ENCODE measurements at places on chromosomes 3 and 15. TPM values are rescaled to one million over a fixed set of nuclear protein-coding genes. Genes with fewer than 3 reads are reported as not detected.

RTF1 gene
- 37.2 TPM for total RNA-seq

LXN gene
- total RNA-seq = 5.0 TPM

ALAS1 gene
- total RNA-seq = 34.6 TPM

HIGD2B gene
- not detected for total RNA-seq

CTXND1 gene
- 7.3 TPM for total RNA-seq

SEMA3F gene
- total RNA-seq = 8.2 TPM

EFHB gene
- 0.64 TPM for total RNA-seq

ARL14 gene
- total RNA-seq = not detected

RUBCN gene
- total RNA-seq = 19.2 TPM

CCDC191 gene
- total RNA-seq = 8.8 TPM

CACNA2D3 gene
- total RNA-seq = 5.4 TPM

CLSTN2 gene
- total RNA-seq = 26.9 TPM

CADPS gene
- total RNA-seq = 187 TPM

IP6K1 gene
- total RNA-seq = 46.0 TPM

PIK3CB gene
- 34.7 TPM for total RNA-seq

VEPH1 gene
- 19.1 TPM for total RNA-seq

THAP10 gene
- total RNA-seq = 5.1 TPM

CNTN4 gene
- total RNA-seq = 57.6 TPM

ITGA11 gene
- 4.2 TPM for total RNA-seq

PLSCR5 gene
- not detected for total RNA-seq

RBM6 gene
- 114 TPM for total RNA-seq

IMPDH2 gene
- total RNA-seq = 134 TPM

All from cerebellum (tissue), 4 donors.